NCI-H1436 treated with DMSO at 0.1 percent for 48 hours (cell line): ENCODE measurements at places on chromosomes 7 and 10.

DNA sequence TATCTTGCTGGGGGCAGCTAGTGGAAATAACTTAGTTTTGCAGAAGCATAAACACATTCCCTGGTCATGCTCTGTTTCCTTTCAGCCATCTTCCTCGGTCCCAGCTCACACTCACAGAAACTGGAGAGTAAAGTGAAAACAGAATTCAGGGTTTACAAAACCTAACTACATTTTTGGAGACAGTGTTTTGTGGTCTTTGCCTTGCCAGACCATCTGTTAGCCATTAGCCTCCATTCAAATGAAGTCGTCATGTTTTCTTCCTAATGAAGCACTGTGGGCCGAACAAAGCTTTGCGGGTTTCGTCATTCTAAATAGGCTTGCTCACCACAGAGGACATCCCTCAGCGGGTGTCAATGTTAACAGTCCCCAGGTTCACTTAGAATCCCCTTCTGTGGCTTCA lies 214.6 kb upstream of the TMEM72 start:
- no peak for DNase-seq

DNA sequence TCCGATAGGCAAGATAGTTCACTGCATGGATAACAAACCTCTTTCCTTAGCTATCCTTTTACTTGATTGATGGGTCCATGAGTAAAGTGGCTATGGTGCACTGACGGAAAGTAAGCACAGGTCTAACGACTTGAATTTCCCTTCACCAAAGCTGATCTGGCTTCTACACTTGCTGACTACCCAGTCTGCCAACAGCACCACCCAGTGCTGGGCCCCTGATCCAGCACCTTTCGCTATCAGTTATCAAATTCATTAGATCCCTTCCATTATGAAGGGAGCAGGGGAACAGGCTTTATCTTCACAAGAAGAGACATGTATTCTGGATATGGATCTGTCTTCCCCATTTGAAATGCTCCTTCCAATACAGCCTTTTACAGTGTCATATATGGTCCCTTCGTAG lies 855.9 kb downstream of the GRID1 start:
- DNase-seq: no peak

DNA sequence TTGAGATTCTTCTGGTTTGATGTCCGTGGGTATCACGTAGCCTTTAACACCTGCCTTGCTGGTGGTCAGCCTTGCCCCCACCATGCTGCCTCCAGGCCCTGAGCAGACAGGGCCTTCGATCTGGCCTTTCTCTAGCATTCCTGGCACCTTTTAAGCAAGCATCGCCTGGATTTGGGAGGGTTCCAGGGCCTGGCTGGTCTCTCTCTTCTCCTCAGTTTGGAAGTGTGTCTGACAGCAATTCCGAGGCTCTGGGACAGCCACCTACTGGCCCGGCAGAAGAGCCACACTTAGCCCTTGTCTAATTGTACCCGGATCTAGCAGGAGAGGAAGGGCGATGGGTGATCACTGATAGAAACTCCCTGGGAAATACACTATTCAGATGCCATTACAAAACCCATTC lies 441.3 kb upstream of the MKI67 start:
- no peak for DNase-seq

- no peak for DNase-seq
Observed at GRCh38 chr10:13526948-13527863, 1.6 kb downstream of the BEND7 start.

DNA sequence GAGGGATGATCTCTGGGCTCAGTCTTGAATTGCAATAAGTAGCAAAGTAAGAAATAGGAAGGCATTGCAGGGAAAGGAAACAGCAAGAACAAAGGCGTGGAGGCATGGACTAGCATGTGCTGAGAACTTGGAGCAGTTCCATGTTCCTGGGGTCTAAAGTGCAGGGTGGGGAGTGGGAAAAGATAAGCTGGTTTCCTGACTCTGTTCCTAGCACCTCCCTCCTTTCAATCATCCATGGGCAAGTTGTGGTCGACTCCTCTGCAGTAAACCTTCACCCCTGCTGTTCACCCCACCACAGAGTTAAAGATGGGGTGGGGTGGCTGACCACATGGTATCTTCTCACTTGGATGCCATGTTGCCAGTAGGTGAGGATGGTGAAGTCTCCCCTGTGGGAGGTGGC lies 29.6 kb downstream of the RPS24 start:
- no peak for DNase-seq

- DNase-seq: no peak
Observed at GRCh38 chr7:55120501-55121198, 101.8 kb downstream of the EGFR start.

GRCh38 chr7:131016230-131016629 lies 282.2 kb upstream of the KLF14 start:
- no peak for DNase-seq

GRCh38 chr10:58326967-58327381 lies 7.8 kb upstream of the UBE2D1 start:
- no peak for DNase-seq

GRCh38 chr7:78149787-78150186 lies 351.2 kb downstream of the PHTF2 start:
- no peak for DNase-seq

DNA sequence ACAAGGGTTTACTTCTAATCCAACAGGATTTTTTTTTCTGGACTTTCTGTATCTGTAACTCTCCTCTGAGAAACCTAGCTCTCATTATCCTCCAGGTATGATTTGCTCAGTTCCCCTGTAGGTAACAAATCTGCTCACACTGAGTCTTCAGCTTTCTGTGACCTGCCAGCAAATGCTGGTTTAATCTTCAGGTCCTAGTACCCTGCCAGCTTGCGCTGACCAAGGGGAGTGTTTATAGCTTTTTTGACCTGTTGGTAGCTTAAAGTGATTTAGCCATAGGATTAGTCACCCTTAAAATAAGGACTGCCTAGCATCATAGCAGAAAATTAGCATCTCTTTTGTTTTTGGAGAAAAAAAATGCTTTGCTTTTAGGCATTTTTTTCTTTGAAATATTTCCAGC lies 22.4 kb downstream of the SND1 start:
- no peak for DNase-seq

DNA sequence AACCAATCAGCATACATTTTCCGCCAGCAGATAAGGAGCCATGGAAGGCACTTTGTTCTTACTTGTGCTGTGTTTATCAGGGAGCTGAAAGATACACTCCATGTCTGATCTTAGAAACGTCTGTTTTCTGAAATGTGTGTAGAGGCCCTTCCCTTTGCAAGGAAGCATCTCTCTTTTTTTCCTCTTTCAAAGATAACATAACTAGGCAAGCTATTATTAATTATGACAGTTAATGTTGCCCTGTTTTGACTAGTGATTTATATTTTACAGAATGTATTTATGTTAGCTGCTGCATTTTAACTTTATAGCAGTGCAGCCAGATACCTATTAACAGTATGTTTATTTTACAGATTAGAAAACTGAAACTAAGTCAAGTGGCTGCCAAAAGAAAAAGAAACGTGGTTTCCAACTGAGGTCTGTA lies 683.2 kb upstream of the IGFBP3 start:
- no peak for DNase-seq

DNA sequence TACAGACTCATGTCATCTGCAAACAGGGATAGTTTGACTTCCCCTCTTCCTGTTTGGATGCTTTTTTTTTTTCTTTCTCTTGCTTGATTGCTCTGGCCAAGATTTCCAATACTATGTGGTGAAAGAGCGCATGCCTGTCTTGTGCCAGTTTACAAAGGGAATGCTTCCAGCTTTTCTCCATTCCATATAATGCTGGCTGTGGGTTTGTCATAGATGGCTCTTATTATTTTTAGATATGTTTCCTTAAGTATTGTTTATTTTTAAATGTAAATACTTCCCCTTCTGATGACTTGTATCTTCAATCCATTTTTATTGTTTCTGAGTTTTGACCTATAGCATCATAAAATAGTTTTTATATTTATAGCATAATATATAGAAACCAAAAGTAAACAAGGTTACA lies 17.9 kb downstream of the FAM237B start:
- DNase-seq: no peak

GRCh38 chr10:50497758-50498157 lies 126.0 kb downstream of the SGMS1 start:
- DNase-seq: no peak
